Activated T-cell treated with anti-CD3 and anti-CD28 coated beads for 4 hours (primary cell): ENCODE measurements at places on chromosomes 5 and 9.

GRCh38 chr5:68066277-68066955 lies 149.1 kb upstream of the PIK3R1 start:
- DNase-seq: no peak

GRCh38 chr9:130635721-130636647 lies 28.4 kb upstream of the PRDM12 start:
- no peak for DNase-seq

GRCh38 chr5:177444106-177445051 lies 2.2 kb upstream of the PRR7 start:
- no peak for DNase-seq

DNA sequence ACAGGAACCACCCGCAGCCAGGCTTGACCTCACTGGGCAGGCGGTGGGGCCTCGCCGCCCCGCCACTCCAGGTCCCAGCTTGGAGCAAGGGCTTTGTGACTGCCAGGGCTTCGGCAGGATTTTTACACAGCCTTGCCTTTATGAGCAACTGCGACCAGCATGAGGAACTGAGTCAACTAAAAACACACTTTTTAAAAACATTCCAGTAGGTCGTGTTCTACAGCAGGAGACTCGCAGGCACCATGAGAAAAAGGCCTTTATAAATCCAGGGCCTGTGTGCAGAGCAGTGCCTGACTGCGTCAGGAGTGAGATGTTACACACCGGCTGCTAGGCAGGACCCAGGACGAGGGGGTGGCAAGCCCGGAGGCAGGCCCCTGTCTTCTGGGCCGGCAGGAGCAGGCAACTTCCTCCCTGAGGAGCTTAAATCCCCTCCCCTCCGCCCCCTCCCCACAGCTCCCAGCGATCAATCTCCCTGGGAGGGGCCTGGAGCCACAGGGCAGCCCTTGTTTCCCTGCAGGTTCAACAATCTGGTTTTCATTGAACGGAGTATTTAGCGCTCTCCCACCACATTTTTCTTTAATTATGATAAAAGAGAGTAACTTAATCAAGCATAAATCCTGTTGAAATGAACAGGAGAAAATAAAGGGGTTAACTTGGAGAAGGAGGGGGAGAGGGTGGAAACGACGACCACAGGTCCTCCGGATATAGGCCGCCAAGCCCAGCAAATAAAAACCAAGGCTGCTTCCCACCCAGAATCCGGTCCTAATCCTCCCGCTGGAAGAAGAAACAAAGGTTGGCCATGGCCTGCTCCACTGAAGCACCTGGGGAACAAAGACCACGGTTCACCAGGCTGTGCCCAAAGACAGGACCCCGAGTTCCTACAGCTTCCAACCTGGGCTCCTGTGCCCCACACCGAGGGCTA lies 92.5 kb downstream of the ROR2 start:
- no peak for DNase-seq

- no peak for DNase-seq
Measured at GRCh38 chr5:3317051-3317795, 278.4 kb upstream of the IRX1 start.

DNA sequence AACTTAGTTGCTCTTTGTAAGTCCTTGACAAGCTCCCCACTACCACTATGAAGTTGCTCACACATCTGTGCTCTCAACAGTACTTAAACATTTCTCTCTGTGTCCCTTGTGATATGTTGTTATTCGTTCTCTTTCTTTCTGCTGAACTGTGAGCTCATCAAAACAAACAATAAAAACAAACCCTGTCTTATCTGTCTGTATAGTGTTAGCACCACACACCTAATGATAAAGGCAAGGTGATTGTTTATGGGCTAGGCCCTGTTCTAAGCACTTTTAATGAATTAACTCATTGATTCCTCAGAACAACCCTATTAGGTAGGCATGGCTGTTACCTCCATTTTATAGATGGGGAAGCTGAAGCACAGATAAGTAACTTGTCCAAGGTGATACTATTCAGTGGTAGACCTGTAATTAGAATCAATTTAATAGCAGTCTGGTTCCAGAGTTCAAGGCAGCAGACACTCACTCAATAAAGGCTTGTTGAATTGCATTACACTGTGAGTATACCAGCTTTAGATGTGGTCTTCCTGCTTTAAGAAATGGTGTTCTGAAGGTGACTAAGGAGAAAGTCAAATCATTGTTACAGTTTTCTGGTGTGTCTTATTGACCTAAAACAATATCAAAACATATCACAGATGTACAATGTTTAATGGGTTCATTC lies 153.6 kb upstream of the ELL2 start:
- no peak for DNase-seq

DNA sequence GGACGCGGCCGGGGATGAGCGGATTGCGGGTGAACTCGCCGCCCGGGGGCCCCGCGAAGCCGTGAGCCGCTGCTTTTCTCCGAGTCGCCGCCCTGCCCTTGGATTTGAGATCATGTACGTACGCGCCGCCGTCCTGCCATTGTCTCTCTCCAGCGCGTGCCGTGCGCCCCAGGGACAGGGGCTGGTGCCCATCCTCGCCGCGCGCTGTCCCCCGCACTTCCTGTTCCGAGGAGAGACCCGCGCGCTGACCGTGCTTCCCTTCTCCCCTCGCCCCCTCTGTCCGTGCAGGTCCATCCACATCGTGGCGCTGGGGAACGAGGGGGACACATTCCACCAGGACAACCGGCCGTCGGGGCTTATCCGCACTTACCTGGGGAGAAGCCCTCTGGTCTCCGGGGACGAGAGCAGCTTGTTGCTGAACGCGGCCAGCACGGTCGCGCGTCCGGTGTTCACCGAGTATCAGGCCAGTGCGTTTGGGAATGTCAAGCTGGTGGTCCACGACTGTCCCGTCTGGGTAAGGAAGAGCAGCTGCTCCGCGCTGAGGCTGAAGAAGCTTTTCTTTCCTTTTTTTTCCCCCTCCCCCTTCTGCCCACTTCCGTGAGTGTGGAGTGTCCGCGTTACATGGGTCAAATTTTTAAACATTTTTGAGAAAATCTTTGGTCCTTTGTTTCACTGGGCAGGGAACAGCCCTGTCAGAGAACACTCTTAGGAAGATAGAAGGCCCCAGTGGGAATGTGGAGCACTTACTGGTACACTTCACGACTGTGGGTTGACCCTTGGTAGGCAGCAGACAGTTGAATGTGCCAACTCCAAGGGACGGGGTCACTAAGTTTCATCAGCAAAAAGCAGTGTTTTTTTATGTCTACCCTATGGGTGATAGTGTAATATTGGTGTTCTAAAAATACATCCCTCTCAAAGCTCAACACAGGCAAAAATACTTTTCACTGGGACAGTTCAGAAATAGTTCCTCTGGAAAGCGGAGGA lies 727 bp downstream of the RHOBTB3 start:
- DNase-seq: no peak

GRCh38 chr5:148684528-148684927 lies 30.2 kb upstream of the HTR4 start:
- DNase-seq: no peak

DNA sequence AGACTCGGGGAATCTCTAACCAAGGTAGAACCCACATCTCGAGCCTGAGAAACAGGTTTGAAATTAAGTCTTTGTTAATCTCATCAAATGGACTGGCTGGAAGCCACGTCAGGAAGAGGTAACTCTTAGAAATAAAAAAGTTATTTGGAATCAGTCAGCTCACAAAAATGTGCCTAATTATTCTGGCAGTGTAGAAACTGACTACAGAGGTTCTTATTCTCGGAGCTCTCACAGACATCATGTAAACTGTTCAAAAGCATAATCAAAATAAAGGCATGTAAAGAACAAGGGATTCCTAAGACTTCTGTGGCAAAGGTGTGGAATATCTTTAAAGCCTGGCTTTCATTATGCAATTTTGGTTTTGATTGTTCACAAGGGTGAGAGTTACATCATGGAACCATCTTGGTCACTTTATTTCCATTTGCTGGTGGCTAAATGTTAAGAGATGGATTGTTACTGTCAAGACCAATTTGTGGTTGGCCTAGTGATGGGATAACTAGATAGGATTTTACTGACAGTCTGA lies 85.1 kb downstream of the OTULIN start:
- DNase-seq: no peak

- DNase-seq: no peak
Measured at GRCh38 chr5:66442951-66443445, 153.2 kb upstream of the MAST4 start.
